ENCODE measurements at places on chromosomes 4 and X.

DNA sequence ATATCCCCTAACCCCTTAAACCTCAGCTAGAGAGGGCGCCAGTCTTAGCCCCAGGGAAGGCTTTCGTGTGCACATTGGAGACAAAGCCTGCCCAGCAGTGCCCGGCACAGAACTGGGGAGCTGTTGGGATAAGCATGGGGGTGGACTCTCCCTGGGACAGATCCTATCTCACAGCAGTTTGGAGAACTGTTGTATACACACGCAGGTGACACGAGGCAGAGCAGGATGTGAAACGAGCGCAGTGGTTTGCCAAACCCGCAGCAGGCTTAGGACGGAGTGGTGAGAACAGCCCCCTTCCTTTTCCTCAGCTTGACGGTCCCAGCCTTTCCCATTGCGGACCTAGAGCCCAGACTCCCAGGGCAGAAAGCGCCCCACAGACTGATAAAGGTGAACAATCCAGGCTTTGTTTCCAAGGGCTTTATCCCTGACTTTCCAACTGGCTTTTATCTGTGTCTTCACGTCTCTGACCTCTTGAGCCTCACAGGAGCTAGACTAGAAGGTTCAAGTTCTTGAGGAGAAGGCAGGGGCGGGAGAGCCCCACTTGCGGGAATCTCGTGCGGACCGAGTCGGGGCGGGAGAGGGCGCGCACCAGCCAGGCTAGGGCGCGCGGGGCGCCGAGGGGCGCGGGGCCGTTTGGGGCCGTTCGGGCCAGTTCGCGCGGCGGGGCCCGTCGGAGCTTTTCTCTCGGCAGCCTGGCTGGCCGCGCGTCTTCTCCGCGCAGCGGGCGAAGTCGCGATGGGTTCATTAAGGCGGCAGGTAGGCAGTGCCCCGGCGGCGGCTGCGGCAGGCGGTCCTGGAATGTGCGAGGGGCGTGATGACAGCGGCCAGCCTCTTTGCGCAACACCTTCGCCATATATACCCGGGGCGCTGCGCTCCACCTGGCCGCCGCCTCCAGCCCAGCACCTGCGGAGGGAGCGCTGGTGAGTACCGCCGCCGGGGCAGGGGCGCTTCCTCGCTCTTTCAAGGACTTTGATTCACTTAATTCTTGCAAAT is at the start of gene SLC34A2:
Gene SLC34A2, plus strand, starts transcription at position 881 of the 993 bp plus-strand sequence. CDS start 6,650 bp downstream, outside the sequence.
- peaks cover 43% of the 10 kb centered on the region for H3K27me3 ChIP-seq
- no peak for DNase-seq
- peaks cover 2% of the 10 kb centered on the region for H3K4me1 ChIP-seq
- no peaks in the 10 kb centered on the region for H3K36me3 ChIP-seq
- no peak within 1 kb of the TSS for H3K4me3 ChIP-seq

DNA sequence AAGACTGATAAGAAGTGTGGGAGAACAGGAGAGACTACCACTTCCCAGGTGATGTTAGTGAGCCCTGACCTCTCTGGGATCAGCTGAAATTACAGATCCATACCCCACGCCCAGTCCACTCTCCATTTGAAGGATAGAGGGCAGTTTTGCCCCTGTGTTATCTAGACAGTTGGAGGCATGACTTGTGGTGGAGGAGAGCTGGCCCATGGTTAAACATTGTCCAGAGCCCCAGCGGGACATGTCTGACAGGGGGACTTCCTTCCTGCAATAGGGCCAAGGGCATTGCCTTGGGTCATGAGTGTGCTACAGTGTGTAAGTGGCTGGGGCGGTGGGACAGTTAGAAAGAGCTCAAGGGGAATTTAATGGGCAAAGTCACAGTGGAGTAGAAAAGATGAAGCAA is 181.1 kb downstream of the MID1IP1 start:
- no peaks in the 10 kb centered on the region for H3K36me3 ChIP-seq
- H3K27me3 ChIP-seq, result no peaks in the 10 kb centered on the region
- peaks cover 3% of the 10 kb centered on the region for H3K4me1 ChIP-seq
- no peak overlapping the region for H3K27ac ChIP-seq
- DNase-seq, result no peak
- no peak overlapping the region for H3K4me3 ChIP-seq

- no peaks in the 10 kb centered on the region for H3K4me1 ChIP-seq
- no peak overlapping the region for H3K27ac ChIP-seq
- no peaks in the 10 kb centered on the region for H3K36me3 ChIP-seq
- no peak for DNase-seq
- H3K27me3 ChIP-seq, result no peaks in the 10 kb centered on the region
Measured at GRCh38 chrX:149312988-149313387, 192.1 kb downstream of the IDS start.

- DNase-seq, result no peak
- no peaks in the 10 kb centered on the region for H3K27me3 ChIP-seq
- H3K4me3 ChIP-seq, result no peak overlapping the region
- no peaks in the 10 kb centered on the region for H3K4me1 ChIP-seq
- no peak overlapping the region for H3K27ac ChIP-seq
- H3K36me3 ChIP-seq, result no peaks in the 10 kb centered on the region
Measured at GRCh38 chr4:97300561-97300960, 842.7 kb downstream of the STPG2 start.

DNA sequence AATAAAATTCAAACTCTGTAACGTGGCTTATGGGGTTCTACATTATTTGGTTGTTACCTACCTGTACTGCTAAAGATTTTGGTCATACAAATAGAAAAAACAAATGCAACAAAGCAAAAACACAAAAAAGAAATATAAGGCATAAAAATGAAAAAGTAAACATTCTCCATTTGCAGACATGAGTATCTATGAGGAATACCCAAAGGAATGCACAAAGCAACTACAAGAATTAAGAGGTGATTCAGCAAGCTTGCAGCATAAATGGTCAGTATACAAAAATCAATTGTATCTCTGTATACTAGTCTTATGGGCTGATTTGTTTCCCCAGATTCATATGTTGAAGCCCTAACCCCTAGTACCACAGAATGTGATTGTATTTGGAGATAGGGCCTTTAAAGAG is 3.6 kb upstream of the PDE5A start:
- H3K4me1 ChIP-seq, result peaks cover 11% of the 10 kb centered on the region
- no peak for DNase-seq
- H3K4me3 ChIP-seq, result no peak overlapping the region
- peaks cover 34% of the 10 kb centered on the region for H3K27me3 ChIP-seq
- H3K36me3 ChIP-seq, result no peaks in the 10 kb centered on the region

DNA sequence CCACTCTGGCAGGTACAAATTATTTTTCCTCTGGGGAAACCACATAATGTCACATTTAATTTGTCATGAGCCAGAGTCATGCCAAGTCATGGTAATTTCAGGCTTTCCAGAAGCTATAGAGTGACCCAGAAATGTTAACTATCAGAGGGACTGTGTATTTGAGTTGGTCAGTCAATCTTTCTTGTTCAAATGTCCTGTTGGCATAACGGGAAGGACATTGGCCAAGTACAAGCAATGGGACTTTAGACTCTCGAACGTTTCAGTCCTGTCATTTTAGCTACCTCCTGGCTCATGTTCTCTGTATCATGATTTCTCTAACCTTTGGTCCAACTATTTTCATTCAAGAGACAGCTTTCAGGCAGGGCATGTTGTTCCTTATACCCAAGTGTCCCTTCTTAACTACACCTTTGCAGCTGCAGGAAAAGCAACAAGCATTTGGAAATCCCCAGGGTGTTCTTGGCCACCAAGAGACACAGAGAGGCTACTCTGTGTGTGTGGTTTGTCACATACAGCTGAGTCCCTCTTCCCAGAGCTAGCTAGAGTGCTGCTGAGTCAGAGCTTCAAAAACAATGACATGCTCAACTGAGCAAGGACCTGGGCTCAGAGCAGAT is 142.6 kb downstream of the EGF start:
- peak overlapping the region; percentile 0 for H3K4me3 ChIP-seq
- H3K27ac ChIP-seq, result peak overlapping the region; percentile 27
- DNase-seq, result peak; percentile 38
- peaks cover 44% of the 10 kb centered on the region for H3K4me1 ChIP-seq

DNA sequence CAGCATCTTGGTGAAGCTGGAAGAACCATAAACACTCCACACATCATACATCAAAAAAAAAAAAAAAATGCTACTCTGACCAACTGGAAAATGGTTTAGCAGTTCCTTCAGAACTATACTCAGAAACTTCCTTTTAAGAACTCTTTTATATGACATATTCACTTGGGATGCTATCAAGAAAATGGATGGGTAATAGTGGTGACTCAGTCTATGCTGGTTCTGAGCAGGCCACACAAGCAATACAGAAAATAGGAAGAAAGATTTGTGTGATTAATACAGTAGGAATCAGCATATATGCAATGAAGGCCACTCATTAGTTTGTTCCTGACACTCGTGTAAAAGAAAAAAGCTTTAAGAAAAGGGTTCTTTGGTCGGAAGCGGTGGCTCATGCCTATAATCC is 123.5 kb upstream of the FAT4 start:
- H3K4me1 ChIP-seq, result no peaks in the 10 kb centered on the region
- DNase-seq, result no peak
- H3K27me3 ChIP-seq, result no peaks in the 10 kb centered on the region
- no peak overlapping the region for H3K27ac ChIP-seq
- H3K36me3 ChIP-seq, result no peaks in the 10 kb centered on the region

DNA sequence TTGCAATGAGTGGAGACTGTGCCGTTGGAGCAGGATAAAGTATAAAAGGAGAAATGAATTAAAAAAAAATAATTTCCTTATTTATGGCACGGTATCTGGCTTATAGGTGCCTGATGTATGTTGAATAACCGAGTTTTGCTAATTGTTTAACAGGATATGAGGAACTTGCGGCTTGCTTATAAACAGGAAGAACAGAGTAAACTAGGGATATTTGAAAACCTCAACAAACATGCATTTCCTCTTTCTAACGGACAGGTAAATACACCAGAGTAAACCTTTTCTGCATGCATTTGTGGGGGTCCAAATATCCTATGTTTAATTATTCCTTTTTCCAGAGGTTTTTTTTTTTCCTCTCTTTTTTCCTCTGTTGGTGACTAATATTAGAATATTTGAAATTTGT is 36.8 kb downstream of the MTMR1 start:
- H3K27me3 ChIP-seq, result no peaks in the 10 kb centered on the region
- peaks cover 40% of the 10 kb centered on the region for H3K36me3 ChIP-seq
- H3K27ac ChIP-seq, result no peak overlapping the region
- no peak overlapping the region for H3K4me3 ChIP-seq

GRCh38 chr4:184804621-184805020 is 21.1 kb downstream of the ACSL1 start:
- DNase-seq, result no peak
- H3K27me3 ChIP-seq, result no peaks in the 10 kb centered on the region
- H3K4me3 ChIP-seq, result no peak overlapping the region
- no peak overlapping the region for H3K27ac ChIP-seq
